ENCODE measurements at places on chromosomes 1 and 21.

GRCh38 chr1:151314137-151314875 lies 12.9 kb downstream of the PI4KB start:
- DNase-seq, result no peak

GRCh38 chr1:21562896-21563295 lies 53.7 kb downstream of the ALPL start:
- DNase-seq, result no peak

GRCh38 chr1:67713057-67713846 lies 28.3 kb downstream of the GADD45A start:
- no peak for DNase-seq

- DNase-seq, result no peak
Observed at GRCh38 chr21:15966231-15966630, 236.4 kb downstream of the USP25 start.

- DNase-seq, result no peak
Observed at GRCh38 chr1:220426989-220427388, 100.9 kb upstream of the MARK1 start.

GRCh38 chr21:41890355-41890754 lies 11.2 kb upstream of the PRDM15 start:
- no peak for DNase-seq

DNA sequence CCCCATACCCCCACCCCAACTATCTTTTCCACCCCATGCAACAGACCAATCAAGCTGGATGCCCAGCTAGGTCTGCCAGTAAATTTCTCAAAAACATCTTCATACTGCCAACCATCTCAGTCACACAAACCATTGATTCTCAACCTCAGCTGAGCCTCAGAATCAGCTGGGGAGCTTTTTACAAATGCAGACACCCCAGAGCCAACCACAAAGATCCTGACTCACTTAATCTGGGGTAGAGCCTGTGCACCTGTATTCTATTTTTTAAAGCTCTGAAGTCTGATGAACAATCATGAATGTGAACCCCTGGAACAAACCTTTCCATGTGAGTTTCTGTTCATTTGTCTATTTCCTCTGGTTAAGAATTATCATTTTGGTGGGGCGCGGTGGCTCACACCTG lies 66.0 kb downstream of the ZNF281 start:
- DNase-seq, result no peak

DNA sequence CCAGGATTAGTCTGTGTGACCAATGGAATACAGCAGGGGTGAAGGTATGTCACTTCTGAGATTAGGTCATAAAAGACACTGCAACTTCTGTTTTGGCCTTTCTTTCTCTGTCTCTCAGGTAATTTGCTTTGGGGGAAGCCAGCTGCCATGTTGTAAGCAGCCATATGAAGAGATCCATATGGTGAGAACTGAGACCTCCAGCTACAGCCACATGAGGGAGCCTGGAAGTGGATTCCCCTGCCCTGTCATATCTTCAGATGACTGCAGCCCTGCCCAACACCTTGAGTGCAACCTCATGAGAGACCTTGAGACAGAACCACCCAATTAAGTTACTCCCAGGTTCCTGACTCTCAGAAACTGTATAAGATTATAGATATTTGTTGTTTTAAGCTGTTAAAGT lies 70.1 kb upstream of the ESRRG start:
- no peak for DNase-seq

- peak; percentile 64 for DNase-seq
Observed at GRCh38 chr1:203172184-203173010, 3.2 kb downstream of the MYBPH start.

- DNase-seq, result no peak
Observed at GRCh38 chr1:1781526-1781903, 3.2 kb upstream of the NADK start.

DNA sequence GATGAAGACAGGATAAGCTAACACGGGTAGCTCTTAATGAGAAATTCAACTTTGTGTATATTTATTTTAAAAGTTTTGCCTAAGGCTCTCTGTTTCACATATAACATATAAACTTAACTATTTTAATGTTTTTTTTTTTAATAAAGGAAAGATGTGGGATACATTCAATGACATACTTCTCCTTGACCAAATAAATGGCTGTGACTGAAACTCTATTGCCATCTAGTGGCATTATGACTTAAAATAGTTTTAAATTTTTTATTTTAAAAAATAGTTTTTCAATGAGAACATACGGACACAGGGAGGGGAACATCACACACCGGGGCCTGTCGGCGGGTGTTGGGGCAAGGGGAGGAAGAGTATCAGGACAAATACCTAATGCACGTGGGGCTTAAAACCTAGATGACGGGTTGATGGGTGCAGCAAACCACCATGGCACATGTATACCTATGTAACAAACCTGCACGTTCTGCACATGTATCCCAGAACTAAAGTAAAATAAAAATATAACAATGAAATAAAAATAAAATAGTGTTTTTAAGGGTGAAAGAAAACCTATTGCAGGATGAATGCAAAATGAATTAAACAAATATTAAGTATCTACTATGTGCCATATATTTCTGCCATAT lies 83.4 kb downstream of the LYST start:
- no peak for DNase-seq

DNA sequence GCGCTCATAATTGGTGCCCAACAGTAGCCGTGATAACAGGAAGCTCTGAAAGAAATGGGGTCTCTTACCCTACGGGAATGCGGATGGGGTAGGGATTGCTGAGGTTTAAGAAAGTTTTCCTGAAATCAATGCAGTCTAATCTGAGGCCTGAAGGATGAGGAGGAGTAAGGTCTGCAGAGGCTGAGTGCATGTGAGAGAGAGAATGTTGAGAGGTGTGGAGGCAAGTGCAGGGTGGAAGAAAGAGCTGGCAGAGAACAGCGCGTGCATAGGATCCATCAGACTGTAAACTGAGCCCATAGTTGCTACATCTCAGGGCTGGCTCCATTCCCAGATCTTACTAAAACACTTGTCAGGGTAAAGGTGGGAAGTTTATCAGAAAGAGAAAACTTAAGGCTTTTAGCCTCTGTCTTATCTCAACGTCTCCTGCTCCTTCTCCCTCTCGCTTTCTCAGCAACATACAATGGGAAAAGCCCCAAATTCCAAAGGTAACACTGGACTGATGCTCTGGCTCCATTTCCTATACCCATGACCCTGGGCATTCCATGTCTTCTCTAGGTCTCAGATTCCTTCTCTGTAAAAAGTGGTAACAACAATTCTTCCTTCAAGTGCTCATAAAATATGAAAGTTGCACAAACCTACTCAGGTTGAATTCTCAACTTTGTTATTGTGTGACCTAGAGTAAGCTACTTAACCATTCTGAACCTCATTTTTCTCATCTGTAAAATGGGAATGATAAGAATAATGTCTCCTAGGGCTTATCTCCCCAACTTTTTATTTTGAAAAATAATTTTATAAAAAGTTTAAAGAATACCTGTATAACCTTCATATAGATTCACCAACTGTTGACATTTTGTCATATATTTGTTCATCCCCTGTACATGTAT lies 75.2 kb downstream of the SH3GLB1 start:
- no peak for DNase-seq

GRCh38 chr21:25638660-25639550 lies at the start of gene JAM2:
JAM2 (plus strand) TSS chr21:25639258; CDS start chr21:25639822, 564 bp downstream.
- no peak for DNase-seq

DNA sequence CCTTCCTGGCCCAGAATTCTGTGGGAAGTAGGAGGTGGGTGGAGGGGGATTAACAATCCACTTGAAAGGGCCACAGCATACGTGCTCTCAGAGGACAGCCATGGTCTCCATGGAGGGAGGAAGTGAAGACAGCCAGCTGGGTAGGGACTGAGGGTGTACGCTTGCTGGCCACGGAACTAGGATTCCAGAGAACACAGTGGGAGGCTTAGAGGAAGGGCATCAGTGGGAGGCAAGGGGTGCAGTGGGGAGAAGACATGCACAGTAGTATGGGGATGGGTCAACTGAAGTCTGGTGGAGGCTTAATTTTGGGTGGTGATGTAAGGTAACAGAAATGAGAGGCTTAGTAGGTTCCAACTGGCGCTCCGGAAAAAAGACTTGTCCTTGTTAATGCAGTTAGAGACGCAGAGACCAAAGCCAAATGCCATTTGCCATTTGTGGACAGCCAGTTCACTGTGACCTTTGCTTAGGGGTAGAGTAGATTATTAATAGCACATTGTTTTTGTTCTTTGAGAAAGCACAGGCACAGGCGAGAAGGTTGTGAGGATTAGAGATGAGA lies 103.0 kb downstream of the ZSCAN20 start:
- no peak for DNase-seq

DNA sequence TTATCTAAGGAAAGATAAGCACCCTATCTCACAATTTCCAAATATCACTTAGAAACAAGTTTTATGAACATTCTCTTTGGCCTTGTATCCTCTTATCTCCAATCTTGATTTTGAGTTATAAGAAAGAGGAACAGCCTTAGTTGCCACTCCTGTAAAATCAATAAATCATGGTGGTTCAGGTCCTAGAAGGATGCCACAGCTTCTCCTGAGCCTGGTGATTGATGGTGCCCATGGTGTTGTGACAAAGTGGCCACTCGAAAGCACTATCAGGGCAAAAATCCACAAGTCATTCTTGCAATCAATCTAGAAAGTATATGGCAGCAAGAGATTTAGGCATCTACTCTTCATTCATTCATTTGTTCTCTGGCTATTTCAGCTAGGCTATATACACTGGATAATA lies 27.8 kb downstream of the GBP6 start:
- peak; percentile 57 for DNase-seq

DNA sequence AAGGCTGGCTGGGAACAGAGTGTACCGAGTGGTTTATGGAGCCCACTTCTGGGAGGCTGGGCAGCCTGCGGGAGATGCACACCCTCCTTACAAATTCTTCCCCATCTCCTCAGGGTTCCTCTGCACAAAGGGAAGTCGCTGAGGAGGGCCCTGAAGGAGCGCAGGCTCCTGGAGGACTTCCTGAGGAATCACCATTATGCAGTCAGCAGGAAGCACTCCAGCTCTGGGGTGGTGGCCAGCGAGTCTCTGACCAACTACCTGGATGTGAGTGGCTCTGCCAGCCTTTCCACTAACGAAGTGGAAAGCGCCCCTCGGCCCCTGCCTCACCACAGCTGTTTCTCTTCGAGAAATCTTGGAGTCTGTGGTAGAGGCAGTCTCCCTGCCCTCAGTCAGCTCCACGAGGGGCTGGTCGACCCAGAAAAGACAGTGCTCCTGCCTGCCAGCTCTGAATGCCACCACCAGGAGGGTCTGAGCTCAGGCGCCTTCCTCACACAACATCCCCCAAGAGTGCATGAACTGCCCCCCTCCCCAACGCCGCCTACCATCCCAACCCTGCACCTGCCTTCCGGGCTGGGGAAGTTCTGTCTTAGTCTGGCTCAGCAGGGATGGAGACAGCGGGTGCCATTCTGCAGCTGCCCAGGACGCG lies 31.8 kb downstream of the PROK1 start:
- DNase-seq, result no peak

GRCh38 chr1:219120624-219121544 lies 52.8 kb upstream of the LYPLAL1 start:
- DNase-seq, result no peak

DNA sequence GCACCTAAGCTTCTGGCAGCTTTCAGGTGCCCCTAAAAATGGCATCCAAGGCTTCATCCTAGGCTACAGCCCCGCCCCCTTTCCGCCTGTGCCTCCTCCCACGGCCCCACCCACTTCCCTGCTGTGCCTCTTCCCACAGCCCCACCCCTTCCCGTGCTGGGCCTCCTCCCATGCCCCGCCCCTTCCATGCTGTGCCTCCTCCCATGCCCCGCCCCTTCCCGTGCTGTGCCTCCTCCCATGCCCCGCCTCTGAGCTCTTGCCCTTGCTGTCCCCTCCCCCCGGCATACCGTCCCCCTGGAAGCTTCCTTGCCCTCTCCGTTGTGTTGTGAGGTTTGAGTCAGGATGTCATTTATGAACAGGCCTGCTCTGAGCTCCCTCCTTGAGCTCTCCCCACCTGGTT lies 228.5 kb upstream of the AJAP1 start:
- DNase-seq, result no peak

DNA sequence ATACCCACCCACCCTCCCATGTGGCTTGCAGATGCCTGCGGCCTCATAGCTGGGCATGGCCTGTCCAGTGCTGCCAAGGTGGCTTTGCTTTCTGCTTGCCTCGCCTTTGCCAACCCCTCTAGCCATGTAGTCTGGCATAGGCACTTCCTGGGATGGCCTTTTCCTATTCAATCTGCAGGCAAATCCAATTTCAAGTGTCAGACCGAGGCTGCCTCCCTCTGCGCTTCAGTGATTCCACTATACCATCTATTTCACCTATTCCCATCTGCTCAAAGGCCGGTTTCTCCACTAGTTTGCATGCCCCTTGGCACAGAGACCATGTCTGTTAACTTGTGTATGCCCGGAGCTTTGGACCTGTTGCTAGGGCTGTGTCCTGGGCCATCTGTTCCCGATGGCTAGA lies 3.8 kb upstream of the ZBTB21 start:
- DNase-seq, result no peak

DNA sequence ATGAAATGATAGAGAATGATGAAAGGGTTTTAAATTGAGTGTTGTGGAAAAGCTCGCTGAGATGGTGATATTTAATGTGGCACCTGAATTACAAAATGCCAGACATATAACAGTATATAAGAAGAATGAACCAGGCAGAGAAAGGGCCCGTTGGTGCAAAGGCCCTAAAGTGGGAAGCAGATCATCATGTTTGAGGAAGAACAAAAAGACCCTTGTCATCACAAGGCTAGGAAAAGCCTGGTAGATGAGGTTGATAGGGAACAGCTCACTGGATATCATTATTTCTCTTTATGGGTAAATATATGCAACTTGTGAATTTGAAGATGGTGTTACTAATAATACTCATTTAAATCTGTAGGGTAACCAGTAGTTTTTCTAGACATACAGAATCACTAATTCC lies 11.0 kb downstream of the RAP1A start:
- no peak for DNase-seq

DNA sequence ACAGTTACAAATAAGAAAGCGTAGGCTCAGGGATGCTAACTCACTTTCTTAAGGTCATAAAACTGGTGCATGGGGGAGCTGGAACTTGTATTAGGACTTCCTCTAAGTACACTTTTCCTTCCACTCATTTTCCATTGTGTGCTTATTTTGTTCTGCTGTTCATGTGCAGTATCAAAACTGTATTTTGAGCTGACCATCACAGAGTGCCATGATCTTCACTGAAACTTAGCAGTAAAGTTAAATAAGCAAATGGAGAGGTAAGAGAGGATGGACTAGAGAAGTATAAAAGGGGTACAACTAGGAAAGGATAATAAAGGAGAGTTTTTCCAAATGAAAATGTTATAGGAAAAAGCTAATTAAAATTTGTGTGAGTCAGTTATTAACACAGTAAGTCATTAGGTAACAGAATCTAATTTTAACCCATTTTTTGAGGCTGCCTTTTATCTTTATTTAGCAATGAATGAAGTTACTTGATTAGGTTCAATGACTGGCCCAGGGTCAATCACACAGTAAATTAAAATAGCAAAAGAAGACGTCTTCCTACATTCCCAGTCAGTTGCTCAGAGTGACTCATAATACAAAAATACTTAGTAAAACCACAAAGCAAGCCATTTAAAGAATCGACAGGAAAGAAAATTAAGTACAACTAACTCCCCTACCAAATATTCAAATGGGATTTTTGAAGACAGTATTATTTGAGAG lies 165.8 kb upstream of the C1orf105 start:
- no peak for DNase-seq

- no peak for DNase-seq
Observed at GRCh38 chr1:20982316-20982715, 194.4 kb downstream of the EIF4G3 start.

Measured in hematopoietic multipotent progenitor cell (in vitro differentiated cells).